ENCODE measurements at places on chromosomes 16 and 17.

- no peak for DNase-seq
Observed at GRCh38 chr17:1947743-1948516, 77.2 kb downstream of the RTN4RL1 start.

DNA sequence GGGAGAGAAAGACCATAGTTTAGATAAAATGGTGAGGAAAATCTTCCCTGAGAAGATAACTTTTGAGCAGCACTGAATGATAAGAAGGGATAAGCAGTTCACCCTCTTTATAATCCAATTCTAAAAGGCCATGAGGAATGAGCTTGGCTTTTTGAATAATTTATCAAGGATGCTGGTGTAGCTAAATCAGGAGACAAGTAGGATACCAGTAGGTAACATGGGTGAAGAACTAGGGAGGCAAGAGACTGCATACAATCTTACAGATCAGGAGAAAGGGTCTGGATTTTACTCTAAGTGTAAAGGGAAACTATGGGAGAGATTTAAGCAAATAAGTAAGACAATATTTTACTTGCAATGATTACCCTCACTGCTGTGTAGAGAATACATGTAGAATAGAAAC lies 60.7 kb downstream of the MED13 start:
- DNase-seq = no peak

DNA sequence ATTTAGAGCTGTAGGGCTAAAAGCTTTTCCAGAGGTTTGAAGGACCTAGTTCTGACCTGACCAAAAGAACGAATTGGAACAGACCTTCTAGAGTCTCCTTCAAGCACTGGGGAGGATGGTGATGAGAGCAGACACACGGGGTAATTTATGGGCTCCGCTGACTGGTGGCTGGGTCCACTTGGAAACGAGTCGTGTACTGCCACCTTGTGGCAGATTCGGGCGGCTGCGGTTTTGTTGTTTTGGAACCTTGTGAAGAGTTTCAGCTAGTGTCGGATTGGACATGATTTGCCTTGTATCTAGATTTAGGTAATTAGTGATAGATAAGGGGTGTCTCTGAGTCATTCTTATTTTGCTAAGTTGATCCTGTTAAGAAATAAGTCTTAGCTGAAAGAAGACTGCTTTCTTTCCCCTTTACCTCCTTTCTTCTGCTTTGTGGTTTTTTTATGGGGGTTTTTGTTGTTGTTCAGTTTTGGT lies 98.9 kb downstream of the AATF start:
- peak; percentile 72 for DNase-seq

DNA sequence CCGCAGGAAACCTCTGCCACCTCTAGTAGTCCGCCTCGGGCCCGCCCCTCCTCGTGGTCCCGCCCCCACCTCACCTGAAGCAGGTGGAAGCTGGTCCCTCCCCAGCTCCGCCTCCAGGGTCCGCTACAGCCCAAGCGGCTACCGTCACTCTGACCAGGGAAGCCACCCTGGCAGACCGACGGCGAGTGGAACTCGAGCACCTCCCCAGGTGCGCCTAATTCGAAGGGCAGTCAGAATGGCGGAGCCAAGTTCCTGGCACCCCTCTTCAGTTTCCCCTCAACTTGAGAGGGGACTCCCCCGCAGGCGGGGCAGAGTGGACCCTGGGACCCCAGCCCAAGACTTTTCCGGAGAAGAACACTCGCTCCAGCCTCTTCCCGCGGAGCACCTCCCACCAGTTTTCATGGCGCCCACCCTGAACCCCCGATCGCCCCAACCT lies 507 bp downstream of the FHOD1 start:
- DNase-seq = no peak

GRCh38 chr16:84277244-84277823 lies 17.3 kb upstream of the WFDC1 start:
- peak; percentile 56 for DNase-seq

- DNase-seq = no peak
Observed at GRCh38 chr16:83849421-83849820, 41.6 kb downstream of the HSBP1 start.
